ENCODE measurements at places on chromosomes 3 and 15. TPM values are rescaled to one million over a fixed set of nuclear protein-coding genes. Genes with fewer than 3 reads are reported as not detected.

The TMEM40 gene
- 0.98 TPM for total RNA-seq

The TRIM59 gene
- 20.8 TPM for total RNA-seq

The C3orf80 gene
- total RNA-seq, result 3.0 TPM

The ACKR2 gene
- 1.5 TPM for total RNA-seq

The HDGFL3 gene
- 69.4 TPM for total RNA-seq

The INKA1 gene
- not detected for total RNA-seq

The KLHL40 gene
- not detected for total RNA-seq

The PAK6 gene
- total RNA-seq, result 7.0 TPM

The SCG3 gene
- total RNA-seq, result not detected

The CYP8B1 gene
- total RNA-seq, result not detected

The ADAMTS17 gene
- 3.5 TPM for total RNA-seq

The RPL39L gene
- 27.2 TPM for total RNA-seq

DNA sequence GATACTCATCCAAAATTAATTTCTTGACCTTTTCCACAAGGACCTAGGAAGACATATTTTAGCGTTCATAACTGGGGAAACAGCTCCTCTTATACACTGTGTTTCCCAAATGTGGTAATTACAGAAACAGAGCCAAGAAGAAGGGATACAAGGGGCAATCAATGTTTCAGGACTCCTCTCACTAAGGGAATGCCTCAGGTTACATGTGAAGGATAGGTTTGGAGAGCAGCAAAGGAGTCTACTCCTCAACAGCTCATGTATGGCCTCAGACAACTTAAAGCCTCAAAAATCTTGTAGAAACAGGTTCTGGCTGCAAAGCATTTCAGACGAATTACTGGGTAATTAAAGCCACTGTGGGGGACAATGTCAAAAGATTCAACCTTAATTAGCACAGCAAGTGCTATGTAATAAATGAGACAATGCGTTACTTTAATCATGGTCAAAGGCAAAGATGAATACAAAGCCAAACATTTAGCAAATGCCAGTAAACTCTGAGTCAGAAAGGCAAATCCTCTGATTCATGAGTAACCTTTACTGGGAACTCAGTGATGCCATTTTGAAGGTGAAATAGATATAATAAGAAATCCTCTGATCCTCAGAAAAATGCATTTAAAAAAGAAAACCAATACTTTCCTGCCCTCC, 1111.2 kb downstream of the TUSC7 start:
- H3K27ac ChIP-seq, result no peak overlapping the region
- H3K4me1 ChIP-seq, result no peaks in the 10 kb centered on the region
- no peaks in the 10 kb centered on the region for H3K27me3 ChIP-seq
- H3K4me3 ChIP-seq, result no peak overlapping the region

DNA sequence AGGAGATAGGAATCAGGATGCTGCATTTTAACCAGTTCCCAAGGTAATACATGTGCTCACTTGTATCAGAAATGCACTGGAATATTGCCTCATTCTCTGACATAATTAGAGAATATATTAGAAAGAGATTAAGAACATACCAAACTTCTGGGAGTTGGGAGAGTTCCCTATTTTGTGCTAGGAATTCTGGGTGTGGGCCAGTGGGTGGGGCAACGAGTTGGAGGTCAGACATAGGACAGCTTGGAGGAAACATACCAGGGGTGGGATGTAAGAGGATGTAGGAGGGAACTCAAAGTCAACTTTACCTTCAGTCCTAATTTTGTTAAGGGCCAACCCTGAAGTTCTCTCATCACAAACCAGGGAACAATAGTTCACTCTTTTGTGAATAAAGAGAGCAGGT, 83.6 kb downstream of the SLC7A14 start:
- no peak overlapping the region for H3K27ac ChIP-seq
- DNase-seq, result no peak
- H3K36me3 ChIP-seq, result no peaks in the 10 kb centered on the region
- no peak overlapping the region for H3K4me3 ChIP-seq
- peaks cover 26% of the 10 kb centered on the region for H3K4me1 ChIP-seq

DNA sequence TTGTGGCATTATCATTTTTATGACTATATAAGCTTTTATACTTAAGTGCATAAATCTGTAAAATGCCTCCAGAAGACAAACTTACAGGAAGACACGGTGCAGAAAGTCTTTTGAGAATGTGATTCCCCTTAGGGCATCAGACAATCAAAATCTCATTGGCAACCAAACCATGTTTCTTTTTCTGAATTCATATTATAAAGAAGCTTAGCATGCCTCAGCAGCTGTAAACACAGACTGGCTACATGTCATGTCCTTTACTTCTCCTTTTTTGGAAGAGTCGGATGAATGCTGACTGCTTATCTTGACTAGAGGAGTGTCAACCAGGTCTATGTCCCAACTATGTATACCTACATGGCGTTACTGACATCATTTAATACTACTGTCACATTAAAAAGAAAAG, 150.1 kb downstream of the PLD1 start:
- no peaks in the 10 kb centered on the region for H3K27me3 ChIP-seq
- peaks cover 6% of the 10 kb centered on the region for H3K36me3 ChIP-seq
- H3K27ac ChIP-seq, result no peak overlapping the region
- H3K4me3 ChIP-seq, result no peak overlapping the region
- H3K4me1 ChIP-seq, result no peaks in the 10 kb centered on the region

DNA sequence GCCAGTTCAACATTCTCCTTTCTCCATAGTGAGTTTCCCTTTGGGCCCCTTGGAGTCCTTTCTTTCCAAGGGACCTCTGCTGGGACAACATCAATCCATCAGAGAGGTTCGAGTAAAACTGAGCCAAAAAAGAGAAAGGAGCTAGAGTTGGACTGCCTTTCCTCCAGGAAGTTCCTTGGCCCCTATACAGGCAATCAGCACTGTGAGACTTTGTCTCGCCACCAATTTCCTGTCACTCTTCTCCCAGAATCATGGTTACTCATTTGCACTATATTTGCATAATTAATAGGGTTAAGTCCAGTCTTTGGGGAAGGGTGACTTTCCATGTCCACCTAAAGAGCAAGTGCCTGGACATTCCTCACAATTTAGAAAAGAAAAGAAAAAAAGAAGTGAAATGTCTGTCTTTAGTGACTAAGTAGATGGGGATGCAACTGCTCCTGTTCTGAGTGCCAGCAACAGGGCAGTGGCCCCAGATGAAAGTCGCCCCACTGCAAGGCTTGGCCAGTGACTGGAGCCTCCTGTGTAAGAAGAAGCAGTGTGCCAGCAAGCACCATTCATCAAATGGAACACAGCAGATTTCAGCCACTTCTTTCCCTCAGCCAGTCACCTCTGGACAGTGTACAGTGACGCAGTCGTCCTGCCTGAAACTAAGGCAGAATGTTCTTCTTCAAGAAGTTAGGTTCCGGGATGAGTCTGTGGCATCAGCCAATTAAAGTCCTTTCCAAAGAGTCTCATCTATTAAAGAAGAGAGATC, 91.6 kb downstream of the FSIP1 start:
- DNase-seq, result no peak
- H3K27me3 ChIP-seq, result no peaks in the 10 kb centered on the region

DNA sequence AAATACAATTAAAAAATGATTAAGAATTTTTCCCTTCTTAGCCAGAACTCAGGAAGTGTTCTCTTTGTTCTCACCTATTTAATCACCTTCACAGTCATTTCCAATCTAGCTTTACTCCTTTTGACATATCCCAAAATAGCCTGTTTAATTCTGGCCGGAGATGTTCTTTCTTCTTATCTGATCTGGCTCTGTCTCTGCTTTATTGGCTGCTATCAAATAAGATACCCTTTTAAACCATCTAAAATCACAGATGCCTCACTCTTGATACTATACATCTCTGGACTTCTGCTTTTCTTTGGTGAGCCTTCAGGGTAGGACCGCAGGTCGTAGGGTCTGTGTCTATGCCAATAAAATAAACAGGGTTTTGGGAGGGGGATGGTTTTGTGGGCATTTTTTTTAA, 319.2 kb upstream of the SEMA6D start:
- no peak overlapping the region for H3K27ac ChIP-seq
- no peaks in the 10 kb centered on the region for H3K27me3 ChIP-seq
- no peaks in the 10 kb centered on the region for H3K4me1 ChIP-seq
- no peaks in the 10 kb centered on the region for H3K36me3 ChIP-seq
- no peak overlapping the region for H3K4me3 ChIP-seq

GRCh38 chr3:169158379-169158778, 505.1 kb downstream of the MECOM start:
- no peak overlapping the region for H3K4me3 ChIP-seq
- DNase-seq, result no peak
- no peaks in the 10 kb centered on the region for H3K27me3 ChIP-seq
- peaks cover 8% of the 10 kb centered on the region for H3K4me1 ChIP-seq

GRCh38 chr15:80462111-80462510, 57.9 kb downstream of the ARNT2 start:
- peaks cover 29% of the 10 kb centered on the region for H3K27me3 ChIP-seq
- no peak for DNase-seq
- H3K27ac ChIP-seq, result no peak overlapping the region
- no peak overlapping the region for H3K4me3 ChIP-seq
- H3K36me3 ChIP-seq, result no peaks in the 10 kb centered on the region

DNA sequence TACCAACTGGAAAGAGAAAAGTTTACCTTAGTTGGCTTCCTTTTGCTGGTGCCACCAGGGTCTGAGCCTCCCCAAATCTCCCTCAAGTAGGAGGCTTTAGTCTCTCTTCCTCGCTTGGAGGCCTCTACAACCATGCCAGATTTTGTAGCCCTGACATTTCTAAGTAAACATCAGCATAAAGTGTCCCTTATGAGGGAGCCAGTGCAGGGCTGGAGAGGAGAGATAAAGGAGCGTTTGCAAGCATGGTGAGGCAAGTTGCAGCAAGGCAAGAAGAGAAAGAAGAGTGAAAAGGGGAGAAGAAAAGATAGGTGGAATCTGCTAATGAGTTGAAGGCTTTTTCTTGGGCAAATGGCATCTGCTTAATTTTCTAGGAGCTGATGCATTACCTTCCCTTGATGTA, 82.7 kb upstream of the FNDC3B start:
- H3K36me3 ChIP-seq, result peaks cover 24% of the 10 kb centered on the region
- no peak overlapping the region for H3K4me3 ChIP-seq

- H3K36me3 ChIP-seq, result no peaks in the 10 kb centered on the region
- H3K4me3 ChIP-seq, result no peak overlapping the region
- H3K27ac ChIP-seq, result no peak overlapping the region
- H3K27me3 ChIP-seq, result peaks cover 73% of the 10 kb centered on the region
Measured at GRCh38 chr15:68618394-68618793, 39.6 kb downstream of the CORO2B start.

DNA sequence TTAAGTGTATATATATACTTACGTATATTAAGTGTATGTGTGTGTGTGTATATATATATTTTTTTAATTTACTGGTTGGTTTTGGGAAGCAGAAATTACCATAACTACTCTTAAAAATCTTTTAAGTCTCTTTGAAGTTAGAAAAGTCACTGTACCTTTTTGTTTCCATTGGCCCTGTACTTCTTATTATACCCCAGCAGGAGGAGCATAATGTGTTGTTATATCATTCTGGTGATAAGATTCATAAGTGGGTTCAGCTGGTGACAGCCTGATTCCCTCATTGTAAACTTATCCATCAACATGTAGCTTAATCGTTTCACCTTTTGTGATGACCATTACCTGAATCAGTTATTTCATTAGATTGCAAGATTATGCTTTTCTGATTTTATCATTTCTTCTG, 30.8 kb downstream of the MLH1 start:
- no peak overlapping the region for H3K4me3 ChIP-seq
- no peaks in the 10 kb centered on the region for H3K4me1 ChIP-seq
- no peak overlapping the region for H3K27ac ChIP-seq
- H3K36me3 ChIP-seq, result peaks cover 34% of the 10 kb centered on the region

DNA sequence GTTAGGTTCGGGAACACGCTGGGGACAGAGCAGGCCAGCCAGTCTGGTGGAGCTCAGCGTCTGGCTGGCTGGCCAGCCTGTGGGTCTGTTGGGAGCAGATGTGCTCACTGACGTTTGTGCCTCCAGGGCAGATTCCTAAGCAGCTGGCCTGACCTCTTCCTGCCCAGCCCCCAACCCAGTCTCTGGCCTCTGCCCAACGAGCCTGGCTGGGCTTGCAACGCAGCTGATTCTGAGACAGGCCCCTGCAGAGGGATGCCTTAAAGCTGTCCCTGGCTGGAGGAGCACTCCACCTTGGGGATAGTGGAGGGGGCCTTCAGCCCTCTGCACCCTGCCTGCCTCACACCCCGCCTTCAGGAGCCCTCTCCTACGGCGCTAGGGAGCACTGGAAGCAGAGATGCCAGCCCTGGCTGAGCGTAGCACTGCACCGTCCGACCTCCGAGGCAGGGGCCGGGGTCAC, 46.0 kb downstream of the KLF13 start:
- no peak overlapping the region for H3K27ac ChIP-seq
- no peaks in the 10 kb centered on the region for H3K36me3 ChIP-seq
- no peak overlapping the region for H3K4me3 ChIP-seq
- DNase-seq, result no peak
- H3K4me1 ChIP-seq, result no peaks in the 10 kb centered on the region

DNA sequence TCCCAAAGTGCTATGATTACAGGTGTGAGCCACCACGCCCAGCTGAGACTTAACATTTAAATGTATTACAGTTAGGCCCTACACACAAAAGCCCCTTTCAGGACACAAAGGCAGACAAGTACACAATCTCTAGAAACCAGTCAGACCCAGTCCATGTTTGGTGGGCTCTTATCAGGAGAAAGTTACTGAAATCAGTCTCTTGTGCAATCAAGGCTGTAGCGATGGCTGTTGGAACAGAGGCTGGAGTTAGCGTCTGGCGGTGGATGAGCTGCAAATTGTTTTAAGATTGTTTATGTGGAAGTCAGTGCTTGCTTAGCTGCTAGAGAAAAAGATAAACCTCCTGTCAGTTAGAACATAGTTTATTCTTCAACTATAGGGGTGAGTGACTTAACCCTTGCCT, 89.5 kb upstream of the SNRPN start:
- DNase-seq, result no peak
- H3K36me3 ChIP-seq, result no peaks in the 10 kb centered on the region
- H3K27me3 ChIP-seq, result no peaks in the 10 kb centered on the region
- H3K4me1 ChIP-seq, result no peaks in the 10 kb centered on the region
- no peak overlapping the region for H3K27ac ChIP-seq

- H3K27ac ChIP-seq, result peak overlapping the region; percentile 75
- H3K36me3 ChIP-seq, result peaks cover 12% of the 10 kb centered on the region
- no peak for DNase-seq
- peaks cover 53% of the 10 kb centered on the region for H3K4me1 ChIP-seq
Measured at GRCh38 chr3:11290743-11291680, 18.8 kb downstream of the ATG7 start.

GRCh38 chr15:72141171-72142084, 23.2 kb downstream of the SENP8 start:
- no peak overlapping the region for H3K4me3 ChIP-seq
- no peaks in the 10 kb centered on the region for H3K27me3 ChIP-seq
- H3K36me3 ChIP-seq, result no peaks in the 10 kb centered on the region
- no peak overlapping the region for H3K27ac ChIP-seq

GRCh38 chr3:165201964-165202363, 5.8 kb upstream of the SLITRK3 start:
- H3K36me3 ChIP-seq, result peaks cover 6% of the 10 kb centered on the region
- peaks cover 5% of the 10 kb centered on the region for H3K27me3 ChIP-seq
- no peak overlapping the region for H3K4me3 ChIP-seq
- H3K27ac ChIP-seq, result no peak overlapping the region
- DNase-seq, result no peak

GRCh38 chr15:80861731-80862170, 82.6 kb downstream of the CEMIP start:
- DNase-seq, result no peak
- H3K27ac ChIP-seq, result no peak overlapping the region
- no peak overlapping the region for H3K4me3 ChIP-seq
- H3K36me3 ChIP-seq, result no peaks in the 10 kb centered on the region

- H3K27ac ChIP-seq, result no peak overlapping the region
- no peaks in the 10 kb centered on the region for H3K27me3 ChIP-seq
- H3K4me3 ChIP-seq, result no peak overlapping the region
- no peaks in the 10 kb centered on the region for H3K36me3 ChIP-seq
- DNase-seq, result no peak
Measured at GRCh38 chr15:33089878-33090757, 104.4 kb downstream of the FMN1 start.

Measured in Calu3 (cell line).